ENCODE measurements at places on chromosomes 7 and 10.

GRCh38 chr7:47453093-47454061 is 128.5 kb downstream of the TNS3 start:
- DNase-seq = no peak

DNA sequence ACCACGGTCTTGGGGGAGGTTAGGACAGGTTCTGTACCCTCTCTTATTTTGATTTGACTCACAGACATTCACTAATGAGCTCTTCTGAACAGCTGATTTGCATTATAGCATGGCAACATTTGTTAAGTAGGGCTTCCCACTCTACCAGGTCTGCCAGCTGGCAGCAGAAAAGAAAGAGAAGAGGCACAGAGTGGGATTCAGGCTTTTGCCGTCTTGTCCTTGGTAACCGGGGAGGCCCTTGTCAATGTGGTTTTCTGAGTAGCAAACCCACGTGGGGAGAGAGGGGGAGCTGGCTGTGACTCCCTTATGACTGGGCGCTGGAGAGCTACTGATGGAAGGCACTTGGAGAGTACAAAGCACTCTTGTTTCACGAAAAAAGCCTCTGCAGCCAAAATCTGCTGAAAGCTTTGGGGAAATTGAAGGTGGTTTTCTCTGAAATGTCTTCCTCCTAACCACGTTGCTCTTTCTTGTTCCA is 355.3 kb upstream of the GALNT17 start:
- no peak for DNase-seq

DNA sequence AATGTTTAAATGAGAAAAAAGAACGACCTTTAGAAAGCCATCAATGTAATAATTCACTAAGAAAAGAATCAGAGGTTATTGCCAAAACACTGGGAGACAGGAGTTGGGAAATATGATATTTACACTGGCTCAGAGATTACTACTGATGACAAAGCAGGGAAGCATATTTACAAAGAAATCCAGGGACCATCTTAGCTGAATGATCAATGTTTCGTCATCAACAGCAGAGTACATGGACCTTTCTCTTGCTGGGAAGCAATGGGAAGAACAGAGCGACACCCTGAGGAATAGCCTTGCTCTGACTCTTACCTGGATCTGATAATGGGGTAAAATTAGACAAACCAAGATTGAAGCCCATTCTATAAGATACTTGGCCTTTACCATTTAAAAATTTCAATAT is 1293.5 kb downstream of the XPNPEP1 start:
- DNase-seq = no peak

GRCh38 chr7:79182283-79182682 is 271.2 kb downstream of the MAGI2 start:
- DNase-seq = no peak

GRCh38 chr7:46387646-46388045 is 466.6 kb upstream of the IGFBP3 start:
- DNase-seq = no peak

DNA sequence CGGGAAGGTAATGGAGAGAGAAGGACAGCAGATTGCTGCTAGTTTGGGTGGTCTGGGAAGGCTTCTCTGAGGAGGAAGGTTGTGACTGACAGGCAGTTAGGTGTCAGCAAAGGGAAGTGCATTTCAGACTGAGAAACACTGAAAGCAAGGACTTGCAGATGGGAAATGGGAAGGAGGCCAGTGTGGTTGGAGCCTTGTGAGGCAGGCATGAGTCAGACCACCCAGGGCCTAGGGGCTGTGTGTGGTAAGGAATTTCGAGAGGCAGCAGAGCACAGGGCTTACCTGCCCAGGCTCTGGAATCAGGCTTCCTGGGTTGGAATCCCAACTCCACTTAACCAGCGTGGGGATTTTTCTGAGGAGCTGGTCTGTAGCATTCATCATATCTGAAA is 53.5 kb downstream of the NRF1 start:
- no peak for DNase-seq

GRCh38 chr7:25897261-25897782 is 254.7 kb upstream of the NFE2L3 start:
- DNase-seq = no peak

- DNase-seq = no peak
Measured at GRCh38 chr10:102580230-102580629, 64.0 kb upstream of the TRIM8 start.

DNA sequence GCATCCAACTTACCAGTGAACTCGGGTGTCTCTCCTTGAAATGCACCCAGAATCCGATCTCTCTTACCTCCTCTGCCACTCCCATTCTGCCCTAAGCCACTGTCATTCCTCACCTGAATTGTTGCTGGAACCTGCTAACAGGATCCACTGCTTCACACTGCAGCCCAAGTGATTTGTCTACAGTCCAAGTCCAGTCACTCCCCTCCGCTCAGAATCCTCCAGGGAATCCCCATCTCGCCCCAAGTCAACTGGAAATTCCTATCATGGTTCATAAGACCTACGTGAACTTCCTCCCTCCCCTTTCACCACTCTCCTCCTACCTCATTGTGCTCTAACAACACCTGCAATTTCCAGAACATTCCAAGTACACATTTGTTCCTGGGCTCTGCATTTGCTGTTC is 91.3 kb downstream of the SCRN1 start:
- DNase-seq = no peak

DNA sequence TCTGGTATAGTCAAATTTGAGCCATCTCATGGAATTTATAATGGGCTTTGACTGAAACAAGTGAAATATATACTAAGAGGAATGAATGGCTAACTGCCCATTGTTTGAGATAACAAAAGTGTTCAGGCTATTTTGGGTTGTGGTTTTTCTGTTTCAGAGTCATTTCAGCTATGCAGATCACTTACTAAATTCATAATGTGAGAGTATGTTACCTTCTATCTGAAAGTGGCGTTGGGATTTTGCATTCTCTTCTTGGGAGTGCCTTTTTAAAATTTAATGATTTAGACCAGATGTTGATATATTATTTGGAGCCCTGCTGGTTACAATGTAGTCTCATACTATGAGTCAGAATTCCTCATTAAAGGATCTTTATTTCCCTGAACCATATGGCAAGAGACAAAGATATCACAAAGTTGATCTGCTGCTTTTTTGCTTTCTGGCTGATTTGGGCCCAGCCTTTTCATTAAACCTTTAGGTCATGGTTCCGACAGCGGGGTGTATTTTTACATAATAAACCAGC is 10.4 kb downstream of the VCL start:
- no peak for DNase-seq

GRCh38 chr10:78643513-78643912 is 425.3 kb upstream of the ZMIZ1 start:
- no peak for DNase-seq

GRCh38 chr7:87507446-87507845 is 32.0 kb upstream of the ABCB4 start:
- DNase-seq = no peak

DNA sequence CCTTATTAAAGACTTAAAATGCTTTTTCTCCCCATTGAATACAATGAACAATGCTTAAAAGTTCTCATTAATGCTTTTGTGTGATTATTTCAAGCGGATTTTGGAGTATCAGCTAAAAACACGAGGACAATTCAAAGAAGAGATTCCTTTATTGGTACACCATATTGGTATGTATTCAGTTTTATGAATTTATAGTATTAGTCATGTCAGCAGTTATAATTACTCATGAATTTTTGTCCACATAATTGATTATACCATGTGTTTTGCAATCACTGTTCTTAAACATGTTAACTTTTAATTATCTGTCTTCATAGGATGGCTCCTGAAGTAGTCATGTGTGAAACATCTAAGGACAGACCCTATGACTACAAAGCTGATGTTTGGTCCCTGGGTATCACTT is 31.9 kb downstream of the SLK start:
- DNase-seq = no peak

DNA sequence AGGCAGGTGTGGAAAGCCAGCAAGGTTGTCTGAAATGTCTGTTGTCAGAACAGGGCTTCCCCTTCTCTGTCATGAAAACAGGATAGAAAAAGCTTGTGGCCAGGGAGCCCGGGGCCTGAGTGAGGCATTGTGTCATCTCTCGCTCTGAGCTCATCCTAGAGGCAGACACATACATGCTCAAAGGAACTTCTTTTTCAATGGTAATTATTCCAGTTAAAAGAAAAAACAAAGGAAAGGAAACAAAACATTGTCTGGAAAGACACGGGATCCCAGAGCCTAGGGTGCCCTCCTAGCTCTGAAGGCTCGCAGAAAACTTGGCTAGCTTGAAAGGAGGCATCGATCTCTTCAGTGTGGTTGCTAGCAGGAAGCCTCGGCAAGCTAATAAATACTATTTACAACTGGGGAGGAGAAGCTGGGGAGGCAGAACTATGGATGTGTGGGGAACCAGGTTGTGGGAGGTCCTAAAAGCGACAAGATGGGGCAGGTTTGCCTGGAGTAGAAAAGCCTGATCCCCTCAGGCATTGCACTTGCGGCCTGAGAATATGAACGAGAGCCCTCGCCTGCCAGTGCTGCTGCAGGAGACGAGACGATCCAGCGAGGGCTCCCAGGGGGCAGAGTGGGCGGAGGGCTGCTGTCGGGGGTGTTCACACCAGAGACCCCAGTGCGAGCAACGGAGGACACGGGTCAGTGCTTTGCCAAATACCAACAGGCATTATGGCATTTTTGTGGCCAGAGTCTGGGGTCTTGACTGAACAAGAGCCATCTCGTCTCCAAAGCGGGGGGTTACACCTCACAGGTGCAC is 32.8 kb upstream of the DGKI start:
- no peak for DNase-seq

All from stimulated activated CD8-positive, alpha-beta memory T cell treated with anti-CD3 and anti-CD28 coated beads, Interleukin-4, amount 100 ng/mL, for 1 hour (primary cell).